ENCODE measurements at places on chromosomes 2 and 18.

- DNase-seq: no peak
These were observed 41.5 kb upstream of the EPC2 start for GRCh38 chr2:148602885-148603561.

- peak; percentile 25 for DNase-seq
These were observed 814.9 kb upstream of the NRXN1 start for GRCh38 chr2:51846796-51847195.

GRCh38 chr2:219001577-219002394, 8.6 kb upstream of the CRYBA2 start:
- peak; percentile 83 for DNase-seq

- DNase-seq: no peak
These were observed 44.0 kb upstream of the LRRTM4 start for GRCh38 chr2:77566131-77566530.

GRCh38 chr18:22988208-22988607, 55.1 kb downstream of the RBBP8 start:
- DNase-seq: no peak

DNA sequence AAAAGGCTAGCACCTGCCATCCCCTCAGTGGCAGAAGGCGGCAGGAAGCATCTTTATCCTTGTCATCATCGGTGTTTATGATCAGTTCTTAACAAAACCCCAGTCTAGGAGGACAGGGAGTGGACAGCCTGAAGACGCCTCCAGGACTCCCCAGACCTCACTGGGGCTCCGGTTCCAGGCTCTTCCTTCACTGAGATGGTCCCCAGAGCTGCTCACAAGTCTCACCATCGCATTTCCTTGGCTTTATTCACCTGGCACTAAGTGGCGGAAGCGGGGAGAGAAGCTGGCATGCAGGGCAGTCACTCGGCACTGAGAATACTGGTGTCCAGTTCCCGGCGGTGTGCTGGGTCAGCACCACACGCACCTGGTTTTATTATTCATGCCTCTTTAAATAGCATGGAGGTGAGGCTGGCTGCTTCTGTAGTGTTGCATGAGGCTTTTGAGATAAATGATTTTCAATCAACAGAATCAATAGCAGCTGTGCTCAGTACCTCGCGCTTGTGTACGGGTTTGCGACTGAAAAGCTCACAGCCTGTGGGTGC, 68.7 kb downstream of the CABLES1 start:
- no peak for DNase-seq

DNA sequence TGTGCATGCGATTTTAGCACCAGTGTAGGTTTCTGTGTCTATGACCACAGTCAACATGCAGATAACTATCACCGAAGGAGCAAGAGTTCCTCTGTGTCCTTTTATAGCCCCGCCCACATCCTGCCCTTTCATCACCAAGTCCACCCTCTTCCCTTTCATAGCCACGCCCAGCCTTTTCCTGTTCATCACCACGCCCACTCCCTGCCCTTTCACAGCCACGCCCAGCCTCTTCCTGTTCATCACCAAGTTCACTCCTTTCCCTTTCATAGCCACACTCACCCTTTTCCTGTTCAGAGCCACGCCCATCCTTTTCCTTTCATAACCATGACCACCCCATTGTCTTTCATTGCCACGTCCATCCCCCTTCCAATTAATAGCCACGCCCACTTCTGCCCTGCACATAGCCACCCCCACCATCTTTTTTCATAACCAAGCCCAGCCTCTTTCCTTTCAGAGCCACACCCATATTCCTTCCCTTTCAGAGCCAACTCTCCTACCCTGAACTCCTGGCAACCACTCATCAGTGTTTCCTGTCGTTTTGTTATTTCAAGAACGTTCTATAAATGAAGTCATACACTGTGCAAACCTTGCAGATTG, 273.9 kb downstream of the MYT1L start:
- peak; percentile 0 for DNase-seq

Measured in epithelial cell of esophagus (primary cell).